Omental fat pad (tissue), 4 donors: ENCODE measurements at places on chromosomes 2 and 18.

GRCh38 chr2:26542194-26542455 is 64.2 kb upstream of the OTOF start:
- no peak for DNase-seq

- DNase-seq = no peak
These were observed 37.3 kb downstream of the RHOB start for GRCh38 chr2:20484034-20484617.

DNA sequence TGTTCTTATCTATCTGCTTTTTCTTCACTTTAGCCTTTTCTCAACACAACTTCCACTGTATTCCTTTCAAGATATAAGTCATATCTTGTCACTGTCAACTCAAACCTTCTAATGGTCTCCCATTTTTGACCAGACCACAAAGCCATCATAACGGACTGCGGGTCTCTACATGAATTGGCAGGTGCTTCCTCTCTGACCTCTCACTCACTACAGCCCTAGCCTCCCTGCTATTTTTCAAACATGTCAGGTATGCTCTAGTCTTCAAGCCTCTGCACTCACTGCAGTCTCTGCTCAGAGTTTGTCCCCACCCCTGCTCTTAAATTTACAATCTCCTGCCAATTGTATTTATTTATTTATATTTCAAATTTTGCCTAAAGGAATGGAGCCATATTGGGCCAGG is 858.1 kb downstream of the TRIB2 start:
- DNase-seq = no peak

- no peak for DNase-seq
These were observed 19.3 kb downstream of the CXCR2 start for GRCh38 chr2:218145124-218145523.

- no peak for DNase-seq
These were observed 58.0 kb downstream of the CCDC88A start for GRCh38 chr2:55361465-55362189.

- DNase-seq = no peak
These were observed 29.7 kb downstream of the DGKD start for GRCh38 chr2:233384015-233384414.

DNA sequence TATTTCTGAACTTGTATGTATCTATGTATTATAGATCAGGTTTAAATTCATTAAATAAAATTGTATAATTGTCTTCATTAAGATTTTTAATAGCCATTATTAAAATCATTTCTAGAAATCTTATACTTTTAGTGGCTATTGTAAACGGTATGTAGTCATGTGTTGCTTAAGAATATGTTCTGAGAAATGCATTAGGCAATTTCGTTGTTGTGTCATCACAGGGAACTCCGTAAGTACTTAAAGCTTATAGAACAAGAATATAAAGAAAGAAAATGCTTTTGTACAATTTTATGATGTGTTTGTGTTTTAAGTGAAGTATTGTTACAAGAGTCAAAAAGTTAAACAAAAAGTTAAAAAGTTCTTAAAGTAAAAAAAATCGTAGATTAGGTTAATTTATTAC is 765.8 kb downstream of the METTL4 start:
- DNase-seq = no peak

DNA sequence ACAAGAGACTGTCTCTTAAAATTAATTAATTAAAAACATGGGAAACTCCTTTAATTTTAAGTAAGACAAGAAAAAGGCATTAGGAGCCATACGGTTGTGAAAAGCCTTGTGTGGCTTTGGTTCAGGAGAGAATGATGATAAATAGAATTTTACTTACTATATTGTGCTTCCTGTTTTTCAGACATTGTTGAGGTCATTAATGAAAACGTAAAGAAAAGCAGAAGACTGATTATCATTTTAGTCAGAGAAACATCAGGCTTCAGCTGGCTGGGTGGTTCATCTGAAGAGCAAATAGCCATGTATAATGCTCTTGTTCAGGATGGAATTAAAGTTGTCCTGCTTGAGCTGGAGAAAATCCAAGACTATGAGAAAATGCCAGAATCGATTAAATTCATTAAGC is 10.7 kb upstream of the IL1RL2 start:
- no peak for DNase-seq

DNA sequence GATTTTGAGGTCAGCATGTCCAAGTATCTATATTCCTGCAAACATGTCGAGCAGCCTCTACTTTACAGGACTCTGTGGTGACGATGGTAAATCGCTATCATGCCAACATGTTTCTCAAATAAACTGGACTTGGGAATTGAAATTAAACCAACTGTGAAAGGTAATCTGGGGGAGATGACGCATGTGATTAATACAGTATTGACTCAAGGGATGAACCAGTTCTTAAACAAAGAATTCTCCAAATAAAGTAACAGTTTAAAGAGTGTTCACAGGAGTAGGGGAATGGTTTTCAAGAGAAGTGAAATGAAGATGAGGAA is 54.3 kb downstream of the THUMPD2 start:
- DNase-seq = no peak
